ENCODE measurements at places on chromosomes 13 and 19.

DNA sequence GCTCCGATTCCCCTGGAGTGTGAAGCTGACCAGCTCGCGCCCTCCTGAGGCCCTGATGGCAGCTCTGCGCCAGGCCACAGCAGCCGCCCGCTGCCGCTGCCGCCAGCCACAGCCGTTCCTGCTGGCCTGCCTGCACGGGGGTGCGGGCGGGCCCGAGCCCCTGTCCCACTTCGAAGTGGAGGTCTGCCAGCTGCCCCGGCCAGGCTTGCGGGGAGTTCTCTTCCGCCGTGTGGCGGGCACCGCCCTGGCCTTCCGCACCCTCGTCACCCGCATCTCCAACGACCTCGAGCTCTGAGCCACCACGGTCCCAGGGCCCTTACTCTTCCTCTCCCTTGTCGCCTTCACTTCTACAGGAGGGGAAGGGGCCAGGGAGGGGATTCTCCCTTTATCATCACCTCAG, 20.3 kb downstream of the CKM start:
- no peak for DNase-seq

GRCh38 chr19:46601318-46602224, at the start of gene CALM3:
TSS of gene CALM3 (plus strand) at chr19:46601330. CDS start at chr19:46601435, 105 bp downstream.
- DNase-seq: no peak

GRCh38 chr13:52669677-52670076, 17.0 kb downstream of the SUGT1 start:
- DNase-seq: no peak

- DNase-seq: no peak
Measured at GRCh38 chr13:20403826-20404225, 121.8 kb downstream of the CRYL1 start.

GRCh38 chr13:67235265-67235664, 5.1 kb upstream of the PCDH9 start:
- no peak for DNase-seq

- DNase-seq: no peak
Measured at GRCh38 chr13:40101708-40102359, 446.4 kb downstream of the COG6 start.

- no peak for DNase-seq
Measured at GRCh38 chr13:46738055-46738454, 58.9 kb downstream of the ESD start.

GRCh38 chr19:42401365-42402303, 11.5 kb upstream of the CNFN start:
- DNase-seq: peak; percentile 48

- no peak for DNase-seq
Measured at GRCh38 chr19:41367848-41368301, 3.9 kb upstream of the B9D2 start.

DNA sequence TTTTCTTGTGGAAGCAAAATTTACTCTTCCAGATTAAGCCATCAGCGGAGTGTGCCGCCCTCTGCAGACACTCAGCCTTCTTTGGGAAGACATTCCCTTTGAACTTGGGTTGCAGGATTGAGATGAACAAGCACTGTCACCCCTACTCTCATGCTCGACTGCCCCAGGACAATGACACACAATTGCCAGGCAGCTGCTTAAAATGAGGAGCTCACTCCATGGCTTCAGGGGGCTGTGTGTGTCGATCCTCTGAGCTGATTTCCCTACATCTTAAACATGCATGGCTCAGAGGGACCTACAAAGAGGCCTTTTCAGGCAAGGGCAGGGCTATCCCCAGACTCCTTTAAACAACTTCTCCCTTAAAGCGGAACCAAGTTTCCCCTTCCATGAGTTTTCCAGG, 107.5 kb upstream of the MBNL2 start:
- DNase-seq: no peak

DNA sequence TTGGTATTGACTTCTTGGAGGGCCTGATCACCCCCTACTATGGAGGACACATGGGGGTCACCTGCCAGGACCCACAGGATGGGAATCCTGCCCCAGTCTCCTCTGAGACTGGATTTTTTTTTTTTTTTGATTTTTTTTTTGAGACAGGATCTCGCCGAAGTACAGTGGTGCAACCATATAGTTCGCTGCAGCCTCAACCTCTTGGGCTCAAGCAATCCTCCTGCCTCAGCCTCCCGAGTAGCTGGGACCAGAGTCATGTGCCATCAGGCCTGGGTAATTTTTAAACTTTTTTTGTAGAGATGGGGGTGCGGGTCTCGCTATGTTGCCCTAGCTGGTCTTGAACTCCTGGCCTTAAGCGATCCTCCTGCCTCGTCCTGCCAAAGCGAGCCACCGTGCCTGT, 14.2 kb upstream of the ADGRE5 start:
- DNase-seq: no peak

DNA sequence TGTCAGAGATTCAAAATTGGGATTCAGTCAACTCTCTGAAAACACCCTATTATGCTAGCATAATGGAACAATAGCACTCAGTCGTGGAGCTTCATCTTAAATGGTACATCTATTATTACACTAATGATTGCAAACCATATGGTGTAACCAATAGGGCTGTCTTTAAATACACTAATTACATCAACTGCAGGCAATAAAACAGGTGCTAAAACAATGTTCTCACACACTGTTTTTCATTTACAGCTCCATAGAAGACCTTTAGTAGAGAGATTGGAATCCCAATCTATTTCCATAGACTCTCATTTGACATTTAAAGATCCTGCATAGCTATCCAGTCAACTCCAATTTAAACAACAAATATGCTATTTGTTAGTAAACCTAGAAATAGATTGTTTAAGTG, 1917.4 kb downstream of the OLFM4 start:
- DNase-seq: no peak
